ENCODE measurements at places on chromosomes 7 and 10.

GRCh38 chr10:43939939-43940820 is 291.5 kb upstream of the ZNF32 start:
- no peak for DNase-seq

- no peak for DNase-seq
Measured at GRCh38 chr7:137587326-137587725, 243.8 kb upstream of the PTN start.

DNA sequence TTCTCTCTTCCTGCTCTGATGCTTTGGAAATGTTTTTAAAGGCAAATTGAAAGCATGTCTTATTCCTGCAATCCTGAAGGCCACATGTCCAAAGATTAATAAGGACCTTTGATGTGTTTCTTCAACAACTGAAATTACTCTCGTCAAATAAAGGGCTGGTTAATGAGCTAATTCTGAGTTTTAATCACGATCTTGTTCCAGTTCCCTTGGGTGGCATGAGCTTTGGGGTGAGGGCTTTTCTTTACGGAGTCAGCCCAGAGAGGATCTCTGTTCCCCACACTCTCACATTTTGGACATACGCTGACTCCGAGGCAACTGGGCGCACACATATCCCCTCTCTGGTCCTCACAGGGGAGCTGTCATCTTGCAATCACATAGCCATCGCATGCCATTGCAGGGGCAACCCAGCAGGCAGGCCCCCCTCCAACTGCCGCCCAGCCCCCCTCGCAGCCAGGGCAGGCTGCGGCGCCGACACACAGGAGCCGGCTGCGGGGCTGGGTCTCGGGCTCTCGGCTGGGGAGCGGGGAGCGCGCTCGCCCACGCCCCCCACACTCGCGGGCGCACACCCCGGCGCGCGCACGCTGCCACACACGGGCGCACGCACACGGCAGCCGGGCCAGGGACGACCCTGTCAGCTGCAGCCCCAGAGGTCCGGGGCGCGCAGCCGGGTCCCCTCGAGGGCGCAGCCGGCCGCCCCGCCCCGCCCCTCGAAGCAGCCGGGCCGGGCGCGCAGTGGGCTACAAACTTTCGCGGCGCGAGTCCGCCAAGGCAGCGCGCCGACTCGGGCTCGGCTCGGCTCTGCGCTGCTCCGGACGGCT is at the start of gene GDF10:
Gene GDF10, plus strand, starts transcription at position 587 of the 818 bp plus-strand sequence. CDS start 455 bp downstream, outside the sequence.
- no peak for DNase-seq

GRCh38 chr10:109587366-109587765 is 335.9 kb downstream of the XPNPEP1 start:
- peak; percentile 69 for DNase-seq

GRCh38 chr7:146591976-146592375 is 475.4 kb downstream of the CNTNAP2 start:
- no peak for DNase-seq

- no peak for DNase-seq
Measured at GRCh38 chr7:155163696-155164095, 93.6 kb downstream of the HTR5A start.
